Activated T-cell treated with anti-CD3 and anti-CD28 coated beads, Interleukin-2, amount 50 U/mL, for 4 hours (primary cell): ENCODE measurements at places on chromosomes 1 and 21.
A peak's percentile ranks its signal among the peaks of the same experiment; 100 is the strongest.

DNA sequence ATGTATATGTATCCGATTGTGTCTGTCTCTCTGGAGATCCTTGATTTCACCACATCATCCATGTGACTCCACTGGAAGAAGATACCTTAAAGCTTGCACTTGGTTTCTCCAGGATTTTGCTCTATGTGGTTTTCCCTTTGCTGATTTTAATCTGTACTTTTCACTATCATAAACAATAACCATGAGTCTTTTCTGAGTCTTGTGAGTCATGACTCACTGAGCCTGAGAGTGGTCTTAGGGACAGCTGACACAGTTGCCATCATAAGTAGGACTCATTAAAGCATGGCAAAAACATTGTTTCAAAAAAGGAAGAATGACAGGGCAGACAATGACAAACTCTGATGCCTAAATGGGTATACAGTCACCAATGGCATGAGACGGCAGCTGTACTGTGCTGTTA is 226.2 kb downstream of the AKT3 start:
- no peak for DNase-seq

GRCh38 chr1:111769517-111770146 is 13.9 kb downstream of the DDX20 start:
- peak; percentile 32 for DNase-seq

DNA sequence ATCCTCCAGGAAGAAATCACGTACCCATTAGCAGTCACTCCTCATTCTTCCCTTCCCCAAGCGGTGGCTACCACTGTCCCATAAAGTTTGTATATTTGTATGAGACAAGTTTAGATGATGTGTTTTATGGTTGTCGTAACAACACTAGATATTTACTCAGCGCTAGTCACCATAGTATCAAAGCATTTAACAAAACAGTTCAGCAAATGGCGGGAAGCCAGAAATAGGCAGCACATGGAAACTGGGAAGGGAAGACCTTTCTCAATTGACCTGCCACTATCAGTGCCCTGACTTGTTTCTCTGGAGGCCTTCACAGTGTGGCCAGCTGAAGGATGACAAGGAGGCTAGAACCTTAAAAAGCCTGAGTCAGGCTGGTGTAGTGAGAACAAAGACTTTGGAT is 31.1 kb downstream of the CNST start:
- DNase-seq: no peak

DNA sequence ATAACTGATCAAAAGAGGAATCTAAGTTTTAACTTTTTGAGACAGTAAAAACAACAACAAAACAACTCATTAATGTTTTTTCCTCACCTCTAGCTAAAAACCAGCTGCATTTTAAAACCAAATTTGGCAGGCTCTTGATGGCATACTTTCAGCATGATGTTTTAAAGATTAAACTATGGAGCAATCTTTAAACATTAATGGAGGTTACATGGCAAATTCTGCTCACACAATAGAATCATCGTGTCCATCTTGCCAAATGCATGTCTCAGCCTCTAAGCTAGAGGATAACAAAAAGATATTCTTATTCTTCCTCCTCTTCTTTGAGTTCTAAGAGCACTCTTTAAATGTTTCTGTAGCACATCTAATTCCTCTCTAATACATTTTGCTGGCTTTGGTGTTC is 579.8 kb upstream of the PKN2 start:
- no peak for DNase-seq

DNA sequence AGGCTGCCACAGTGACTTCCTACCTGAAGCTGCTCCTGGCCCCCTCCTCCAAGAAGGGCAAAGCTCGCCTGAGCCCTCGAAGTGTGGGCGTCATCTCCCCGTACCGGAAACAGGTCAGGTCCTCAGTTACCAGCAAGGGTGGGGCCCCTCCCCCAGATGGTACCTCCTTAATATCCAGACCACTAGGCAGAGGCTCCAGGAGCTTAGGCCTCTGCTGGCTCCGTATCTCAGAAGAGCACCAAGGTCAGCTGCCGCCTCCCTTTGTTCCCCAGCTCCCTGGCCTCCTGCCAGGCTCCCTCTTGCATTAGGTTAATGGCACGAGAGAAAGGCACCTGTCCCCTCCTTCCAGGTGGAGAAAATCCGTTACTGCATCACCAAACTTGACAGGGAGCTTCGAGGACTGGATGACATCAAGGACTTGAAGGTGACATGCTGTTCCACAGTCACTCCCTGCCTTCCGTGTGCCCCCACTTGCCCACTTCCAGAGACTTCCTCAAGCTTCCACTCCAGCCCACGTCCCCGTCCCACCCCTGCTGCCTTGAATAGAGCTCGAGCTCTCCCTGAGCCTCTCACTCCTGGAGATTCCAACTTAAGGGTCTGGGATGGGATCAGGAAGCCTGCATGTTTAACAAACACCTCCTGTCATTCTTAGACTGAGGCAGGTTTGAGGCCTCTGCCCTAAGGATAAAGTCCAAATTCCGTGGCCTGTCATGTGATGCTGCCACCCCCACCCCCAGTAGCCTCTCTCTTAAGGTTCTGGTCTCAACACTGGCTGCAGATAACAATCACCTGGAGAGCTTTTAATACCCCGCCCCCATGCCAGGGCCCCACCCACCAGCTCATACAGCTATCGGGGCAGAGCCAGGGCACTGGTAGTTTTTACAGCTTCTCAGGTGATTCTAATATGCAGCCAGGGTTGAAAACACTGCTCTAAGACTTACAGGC is 8.3 kb downstream of the RHOC start:
- no peak for DNase-seq

- no peak for DNase-seq
Observed at GRCh38 chr1:240258910-240259309, 167.2 kb downstream of the FMN2 start.

- no peak for DNase-seq
Observed at GRCh38 chr1:230592848-230593414, 49.4 kb upstream of the COG2 start.

DNA sequence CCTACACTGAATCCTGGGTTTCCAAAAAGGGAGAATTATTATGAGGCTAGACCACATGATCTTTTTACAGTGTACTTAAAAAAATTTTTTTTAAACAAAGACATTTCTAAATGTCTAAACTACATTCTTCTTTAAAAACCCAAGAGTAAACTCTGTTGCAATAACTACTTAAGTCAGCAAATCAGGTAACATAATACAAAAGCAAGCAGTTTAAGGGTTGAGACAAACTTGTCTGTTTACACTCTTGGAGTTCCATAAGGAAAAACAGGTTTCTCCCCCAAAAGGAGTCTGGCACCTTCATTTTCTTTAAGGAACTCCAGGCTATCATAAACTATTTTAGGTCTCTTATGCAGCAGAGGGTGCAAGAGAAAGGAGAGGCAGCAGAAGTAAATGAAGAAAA is 12.5 kb upstream of the ANKRD45 start:
- no peak for DNase-seq

- DNase-seq: no peak
Observed at GRCh38 chr1:181931873-181932272, 129.6 kb downstream of the ZNF648 start.

- no peak for DNase-seq
Observed at GRCh38 chr1:37807220-37807554, 403 bp upstream of the C1orf122 start.

DNA sequence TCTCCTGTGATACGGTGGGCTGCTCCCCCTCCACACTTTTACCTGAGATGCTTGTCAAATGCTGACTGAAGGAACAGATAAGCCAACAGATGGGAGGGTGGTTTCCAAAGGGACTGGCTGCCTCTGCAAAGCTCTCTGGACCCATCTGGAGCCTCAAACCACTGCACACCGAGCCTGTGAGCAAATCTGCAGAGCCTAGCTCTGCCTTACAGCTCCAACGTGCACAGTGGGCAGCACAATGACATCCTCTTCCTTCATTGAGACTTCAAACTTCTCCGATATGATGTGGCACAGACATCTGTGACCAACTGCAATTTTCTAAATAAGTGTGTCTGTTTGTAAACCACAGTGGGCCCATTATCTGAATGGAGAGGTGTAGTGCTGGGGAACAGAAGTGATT is 26.2 kb upstream of the KNCN start:
- no peak for DNase-seq

DNA sequence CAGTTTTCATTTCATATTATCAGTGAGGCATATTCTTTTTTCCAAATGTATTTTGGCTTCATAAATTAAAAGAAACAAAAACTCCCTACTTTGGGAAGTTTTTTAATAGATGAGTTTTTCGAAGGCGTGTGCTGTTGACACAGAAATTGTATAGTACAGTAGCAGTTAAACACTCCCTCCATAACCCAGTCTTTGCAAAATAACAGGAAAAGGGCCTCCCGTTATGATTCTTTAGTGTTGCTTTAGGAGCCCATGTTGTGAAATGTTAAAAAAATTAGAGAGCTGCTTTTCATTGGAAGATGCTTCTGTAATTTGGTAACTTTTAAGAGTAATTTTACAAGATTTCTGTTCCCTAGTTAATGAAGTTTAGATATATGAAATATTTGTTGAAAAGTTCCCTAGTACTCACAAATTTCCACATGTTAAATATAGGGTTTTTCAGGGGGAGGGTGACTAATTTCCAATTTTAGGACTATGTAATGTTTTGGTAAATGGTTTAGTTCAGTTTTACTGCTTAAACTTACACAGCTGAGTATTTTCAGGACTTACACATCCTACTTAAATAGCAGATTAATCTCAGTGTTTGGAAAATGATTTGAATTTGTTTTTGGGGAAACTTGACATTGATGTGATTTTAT is 2.0 kb downstream of the CAMSAP2 start:
- DNase-seq: no peak

DNA sequence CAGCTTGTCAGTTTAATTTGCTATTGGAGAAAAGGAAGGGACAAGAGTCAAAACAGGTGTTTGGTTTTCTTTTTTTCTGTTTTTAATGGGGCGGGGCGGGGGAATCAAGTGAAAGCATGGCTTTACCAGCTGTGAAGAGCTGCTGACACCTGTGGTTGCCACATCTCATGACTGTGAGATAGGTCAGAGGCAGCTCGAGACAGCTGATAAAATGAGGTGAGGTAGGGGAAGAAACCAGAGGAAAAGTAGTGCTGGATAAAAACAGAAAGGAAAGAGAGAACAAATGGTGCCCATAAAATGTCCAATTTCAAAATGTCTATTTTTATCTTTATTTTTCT is 272.3 kb downstream of the NEGR1 start:
- DNase-seq: no peak

DNA sequence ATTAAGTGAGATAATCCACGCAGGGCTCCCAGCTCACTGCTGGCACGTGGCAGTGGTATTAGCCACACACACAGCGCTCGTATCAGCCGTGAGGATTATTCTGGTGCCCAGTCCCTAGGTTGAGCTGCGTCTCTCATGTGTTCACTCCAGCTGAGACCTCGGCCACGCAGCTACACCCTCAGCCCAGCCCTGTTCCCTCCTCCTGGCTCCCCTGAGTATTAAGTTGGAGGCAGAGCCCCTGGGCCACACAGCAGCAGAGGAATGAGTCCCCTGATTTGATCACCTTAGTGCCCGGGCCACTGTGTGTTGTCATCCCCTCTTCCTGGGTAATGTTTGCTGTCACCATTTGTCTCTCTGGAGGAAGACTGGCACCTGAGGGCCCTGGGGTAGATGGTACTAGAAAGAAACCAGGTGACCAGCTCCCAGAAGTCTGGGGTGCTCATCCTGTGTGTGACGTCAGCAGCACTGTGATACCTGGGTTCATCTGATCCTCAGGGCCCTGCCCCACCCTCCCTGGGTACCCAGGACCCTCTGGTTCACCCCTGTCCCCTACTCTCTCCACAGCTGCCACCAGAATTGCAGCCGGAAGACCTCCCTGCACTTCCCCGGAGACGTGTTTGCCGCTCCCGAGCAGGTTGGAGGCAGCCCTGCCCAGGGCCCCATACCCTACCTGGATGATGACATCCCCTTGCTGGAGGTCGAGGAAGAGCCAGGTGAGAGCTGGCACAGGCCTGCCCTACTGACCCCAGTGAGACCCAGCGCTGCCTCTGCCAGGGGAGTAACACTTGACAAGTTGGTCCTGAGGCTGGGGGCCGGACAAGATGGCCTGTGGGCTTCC is 40.1 kb downstream of the DISP3 start:
- DNase-seq: no peak

- no peak for DNase-seq
Observed at GRCh38 chr1:2269193-2269921, 41.2 kb downstream of the SKI start.

DNA sequence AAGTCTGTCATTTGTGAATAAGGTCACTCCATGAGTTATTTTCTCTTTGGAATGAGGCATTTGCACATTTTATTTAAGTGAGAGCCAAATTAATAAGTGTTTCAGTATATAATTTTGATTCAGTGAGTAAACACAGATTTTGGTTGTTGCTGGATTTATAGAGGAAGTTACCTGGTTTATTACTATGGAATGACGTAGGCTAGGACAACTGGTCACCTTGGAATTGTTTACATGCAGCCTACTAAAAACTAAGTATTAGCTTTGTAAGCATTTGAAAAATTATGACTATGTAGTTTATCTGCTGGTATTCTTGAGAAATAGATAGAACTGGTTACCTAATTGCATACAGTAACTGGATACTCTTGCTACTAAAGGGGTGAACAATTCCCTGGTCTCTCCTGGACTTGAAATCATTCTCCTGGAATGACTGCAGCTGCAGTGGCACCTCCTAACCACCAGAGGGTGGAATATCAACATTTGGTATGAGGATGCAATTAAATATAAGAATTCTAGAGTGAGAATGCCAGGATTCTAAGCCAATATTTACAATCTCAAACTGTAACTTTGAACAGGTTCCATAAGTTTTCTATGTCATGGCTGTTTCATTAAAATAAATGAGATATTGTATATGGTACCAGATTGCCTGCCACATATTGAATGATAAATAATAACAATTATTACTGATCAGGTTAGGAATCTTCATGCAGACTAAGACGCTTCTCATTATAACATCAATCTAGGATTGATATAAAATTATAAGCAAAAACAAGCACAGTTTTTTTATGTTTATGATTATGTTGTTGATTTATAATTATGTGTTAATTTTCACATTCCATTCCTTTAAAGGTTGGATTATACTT is 3.5 kb upstream of the KRTAP27-1 start:
- peak; percentile 17 for DNase-seq

DNA sequence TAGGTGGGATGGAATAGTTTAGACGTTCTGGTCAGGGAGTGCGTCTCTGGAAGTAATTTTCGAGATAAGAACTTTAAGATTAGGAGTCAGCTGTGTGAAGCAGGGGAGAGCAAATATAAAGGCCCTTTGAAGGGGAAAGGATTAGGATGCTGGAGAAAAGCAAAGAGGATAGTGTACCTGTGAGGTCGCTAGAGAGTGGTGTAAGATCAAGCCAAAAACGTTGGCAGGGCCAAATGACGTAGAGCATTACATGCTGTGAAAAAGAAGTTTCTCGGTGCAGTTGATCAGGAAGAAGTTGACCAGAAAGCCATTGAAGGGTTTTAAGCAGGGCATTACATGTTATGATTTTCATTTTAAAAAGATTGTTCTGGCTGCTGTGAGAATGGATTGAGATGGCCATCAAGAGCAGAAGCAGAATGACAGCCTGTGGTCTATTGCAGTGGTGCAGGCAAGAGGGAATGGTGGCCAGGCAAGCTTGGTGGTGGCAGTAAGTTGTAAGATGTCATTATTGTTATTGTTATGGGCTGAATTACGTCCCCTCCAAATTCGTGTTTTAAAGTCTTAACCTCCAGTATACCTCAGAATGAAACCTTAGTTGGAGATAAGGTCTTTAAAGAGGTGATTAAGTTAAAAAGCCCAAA is 113.6 kb upstream of the KIF26B start:
- DNase-seq: no peak
